ENCODE measurements at places on chromosomes 12 and 14. TPM values are rescaled to one million over a fixed set of nuclear protein-coding genes. Genes with fewer than 3 reads are reported as not detected.

Gene NDUFB1
- total RNA-seq, result 146 TPM

Gene LIN7A
- 11.5 TPM for total RNA-seq

Gene TSPAN8
- total RNA-seq, result not detected

Gene KCNC2
- not detected for total RNA-seq

Gene FGF23
- total RNA-seq, result not detected

Gene RAD9B
- 0.59 TPM for total RNA-seq

Gene TTC9
- total RNA-seq, result 0.29 TPM

Gene C12orf42
- not detected for total RNA-seq

Gene NKX2-1
- total RNA-seq, result not detected

Gene ZNF605
- 10.9 TPM for total RNA-seq

Gene CEBPE
- not detected for total RNA-seq

Gene TPH2
- total RNA-seq, result under 0.01 TPM

Gene AQP6
- total RNA-seq, result not detected

Gene TAS2R13
- total RNA-seq, result 3.8 TPM

Gene ADGRD1
- total RNA-seq, result 0.72 TPM

Gene INHBC
- total RNA-seq, result not detected

Gene ZC2HC1C
- total RNA-seq, result 1.1 TPM

Gene KRT82
- not detected for total RNA-seq

Gene TMEM229B
- total RNA-seq, result 5.8 TPM

Gene RNASE3
- not detected for total RNA-seq

Gene TEX22
- under 0.01 TPM for total RNA-seq

Gene CNTN1
- 0.29 TPM for total RNA-seq

Gene COCH
- 0.29 TPM for total RNA-seq

Gene STXBP6
- 5.8 TPM for total RNA-seq

Gene TRHDE
- total RNA-seq, result 0.59 TPM

Gene LTB4R2
- total RNA-seq, result 4.7 TPM

Gene PRDM4
- 36.8 TPM for total RNA-seq

Gene HRK
- under 0.01 TPM for total RNA-seq

Gene OXA1L
- total RNA-seq, result 55.0 TPM

Gene KTN1
- 177 TPM for total RNA-seq

Gene SLC7A8
- total RNA-seq, result 4.3 TPM

Gene ASIC1
- total RNA-seq, result 0.72 TPM

Gene IL26
- 2.4 TPM for total RNA-seq

Gene SLC10A1
- not detected for total RNA-seq

Gene GLIPR1L1
- not detected for total RNA-seq

Gene PRORP
- 30.4 TPM for total RNA-seq

Gene TMEM121
- total RNA-seq, result 2.7 TPM

Gene RFLNA
- total RNA-seq, result 15.9 TPM

Gene PRB2
- not detected for total RNA-seq

Gene MMP17
- 11.2 TPM for total RNA-seq

Gene LRRK2
- 5.1 TPM for total RNA-seq

Gene FICD
- total RNA-seq, result 7.7 TPM

Gene KRT72
- total RNA-seq, result not detected

Data from osteoblast (primary cell).